ENCODE measurements at places on chromosomes 11 and 22.

GRCh38 chr11:42772886-42773285, 538.9 kb upstream of the API5 start:
- DNase-seq = no peak

GRCh38 chr11:126466236-126467045, 111.0 kb downstream of the ST3GAL4 start:
- no peak for DNase-seq

GRCh38 chr11:116263019-116263418, 509.8 kb downstream of the BUD13 start:
- DNase-seq = no peak

- no peak for DNase-seq
Measured at GRCh38 chr22:44332946-44333345, 20.2 kb upstream of the SHISAL1 start.

GRCh38 chr11:75841739-75842138, 26.7 kb downstream of the UVRAG start:
- no peak for DNase-seq

DNA sequence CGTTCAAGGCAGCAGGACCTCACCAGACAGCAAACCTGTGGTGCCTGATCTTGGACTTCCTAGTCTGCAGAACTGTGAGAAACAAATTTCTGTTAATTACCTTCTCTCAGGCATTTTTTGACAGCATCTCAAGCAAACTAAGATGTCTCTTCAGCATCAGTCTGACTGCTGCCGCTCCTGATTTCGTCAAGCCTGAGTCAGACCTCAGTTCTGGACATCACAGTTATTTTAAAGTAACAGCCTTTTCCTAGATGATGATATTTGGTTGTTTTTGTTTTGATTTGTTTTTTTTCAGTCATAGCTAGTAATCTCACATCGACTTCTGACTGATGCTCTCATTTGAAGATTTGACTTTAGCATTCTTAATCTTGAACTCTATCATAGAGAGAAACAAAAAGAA, 71.9 kb downstream of the BLID start:
- no peak for DNase-seq

DNA sequence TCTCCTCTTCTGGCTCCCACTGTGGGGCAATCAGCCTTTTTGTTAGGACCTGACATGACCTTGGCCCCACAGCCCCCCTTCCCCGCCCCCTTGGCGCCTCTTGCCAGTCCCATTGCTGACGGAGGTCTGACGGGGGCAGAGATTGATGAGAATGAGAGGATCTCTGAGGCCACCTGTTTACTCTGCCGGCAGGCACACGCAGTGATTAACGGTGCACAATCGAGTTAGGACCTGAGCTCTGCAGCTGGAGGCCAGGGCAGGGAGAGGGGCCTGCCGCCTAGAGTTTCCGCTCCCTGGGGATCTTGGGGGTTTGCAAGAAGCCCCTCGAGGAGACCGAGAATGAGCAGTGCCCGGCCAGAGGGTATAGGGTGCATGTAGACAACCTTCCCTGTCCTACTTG, 6.8 kb upstream of the CHRM1 start:
- no peak for DNase-seq

DNA sequence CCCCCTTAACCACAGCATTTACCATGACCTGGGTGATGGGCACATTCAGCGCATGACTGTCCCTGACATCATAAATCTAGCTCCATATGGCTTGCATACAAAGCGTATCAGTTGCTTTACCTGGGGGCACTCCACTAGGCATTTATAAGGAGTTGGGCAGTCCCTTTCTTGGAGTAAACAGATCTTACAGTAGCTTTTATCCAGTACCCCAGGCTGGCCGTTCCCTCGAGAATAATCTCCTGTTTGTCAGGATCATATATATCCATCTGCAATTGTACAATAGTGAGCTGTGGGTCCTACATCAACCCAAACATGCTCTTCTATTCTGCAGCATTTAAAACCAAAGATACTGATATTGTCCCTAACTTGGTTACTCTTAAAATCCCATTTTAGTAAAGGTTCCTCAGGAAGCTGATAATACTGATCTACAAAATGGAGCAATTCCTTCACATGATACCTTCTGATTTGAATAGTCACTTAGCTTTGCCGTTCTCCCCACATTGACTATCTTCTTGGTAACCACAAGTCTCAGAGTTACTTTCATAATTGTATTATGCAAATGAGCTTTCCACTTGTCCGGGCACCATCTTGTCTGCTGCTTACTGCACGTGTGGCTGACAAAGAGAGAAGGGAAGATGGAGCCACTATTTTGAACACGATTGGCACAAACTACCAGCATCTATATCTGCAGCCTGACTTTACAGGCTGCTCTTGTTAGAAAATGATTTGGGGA, 205.0 kb downstream of the CWF19L2 start:
- no peak for DNase-seq

- no peak for DNase-seq
Measured at GRCh38 chr11:40403321-40403720, 1056.1 kb downstream of the LRRC4C start.

DNA sequence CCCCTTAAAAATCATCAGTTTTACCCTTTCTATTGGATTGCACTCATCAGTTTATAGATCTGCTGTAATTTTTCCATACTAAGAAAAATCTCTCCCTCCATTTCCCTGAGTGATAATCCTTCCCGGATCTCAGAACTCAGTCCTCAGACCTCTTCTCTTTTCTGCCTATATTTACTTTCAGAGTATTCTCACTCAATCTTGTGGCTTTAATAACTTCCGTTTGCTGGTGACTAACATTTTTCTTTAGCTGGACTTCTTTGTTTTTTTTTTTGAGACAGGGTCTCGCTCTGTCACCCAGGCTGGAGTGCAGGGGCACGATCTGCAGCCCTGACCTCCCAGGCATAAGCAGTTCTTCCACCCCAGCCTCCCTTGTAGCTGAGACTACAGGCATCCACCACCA, 10.4 kb downstream of the ATXN10 start:
- DNase-seq = no peak

GRCh38 chr11:6892400-6892799, at the start of gene OR2D2:
TSS of gene OR2D2 (minus strand) at chr11:6892500. CDS start at chr11:6892500, 0 bp downstream.
- DNase-seq = no peak

GRCh38 chr11:76598426-76598839, 72.1 kb downstream of the LRRC32 start:
- DNase-seq = no peak

- DNase-seq = no peak
Measured at GRCh38 chr22:28783786-28784671, 11.5 kb downstream of the CCDC117 start.

- no peak for DNase-seq
Measured at GRCh38 chr11:57214098-57214417, 23.0 kb downstream of the APLNR start.

GRCh38 chr22:48558016-48558415, 1269.7 kb downstream of the BRD1 start:
- DNase-seq = no peak

GRCh38 chr11:25562417-25562816, 769.5 kb upstream of the ANO3 start:
- DNase-seq = no peak

- DNase-seq = no peak
Measured at GRCh38 chr22:28521451-28521850, 158.2 kb downstream of the TTC28 start.

GRCh38 chr11:92269021-92269420, 44.4 kb downstream of the FAT3 start:
- DNase-seq = no peak

GRCh38 chr11:64185175-64185692, 737 bp upstream of the STIP1 start:
- no peak for DNase-seq

DNA sequence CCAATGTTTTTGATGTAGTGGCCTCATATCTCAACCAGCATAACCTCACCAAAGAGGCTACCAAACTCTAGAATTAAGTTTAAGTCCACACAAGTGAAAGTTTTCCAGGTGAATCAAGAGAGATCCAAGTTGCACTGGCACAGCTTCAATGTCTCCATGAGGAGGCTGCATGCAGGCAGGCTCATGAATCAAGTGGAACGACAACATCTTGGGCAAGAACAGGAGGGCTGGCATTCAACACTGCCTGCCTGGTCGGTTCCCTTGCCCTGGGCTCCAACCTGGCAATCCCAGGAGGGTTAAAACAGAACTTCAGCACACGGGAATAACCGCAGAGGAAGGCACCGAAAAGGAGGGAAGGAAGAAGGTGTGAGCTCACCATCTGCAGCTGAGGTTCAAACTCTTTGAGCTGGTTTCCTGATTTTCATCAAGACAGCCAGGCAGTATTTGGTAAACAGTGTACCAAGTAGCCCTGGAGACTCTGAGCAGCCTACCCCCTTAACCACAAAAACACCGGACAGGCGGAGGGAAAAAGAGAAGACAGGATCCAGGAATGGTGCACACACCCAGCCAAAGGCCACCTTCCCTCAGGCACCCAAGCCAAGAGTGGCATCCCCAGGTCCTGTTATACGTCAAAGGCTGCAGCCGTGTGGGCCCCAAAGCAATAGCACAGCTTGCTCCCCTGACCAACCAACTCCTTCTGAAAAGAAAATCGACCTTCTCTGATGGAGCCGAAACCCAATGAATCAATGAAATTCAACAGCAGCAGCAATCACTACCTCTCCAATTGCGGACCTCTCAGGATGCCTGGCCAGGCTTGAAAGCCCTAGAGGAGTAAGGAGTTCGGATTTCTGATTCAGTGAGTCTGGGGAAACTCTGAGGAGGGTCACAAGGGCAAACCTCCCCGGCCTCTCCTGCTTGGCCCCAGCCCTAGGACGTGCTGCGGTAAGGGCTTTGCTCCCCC, 1.3 kb downstream of the PACSIN2 start:
- no peak for DNase-seq

- DNase-seq = no peak
Measured at GRCh38 chr22:36417281-36417686, 29.5 kb upstream of the MYH9 start.

GRCh38 chr22:37618072-37618656, 9.5 kb downstream of the GGA1 start:
- DNase-seq = no peak

- peak; percentile 49 for DNase-seq
Measured at GRCh38 chr22:36384766-36385481, 2.8 kb downstream of the MYH9 start.

GRCh38 chr11:33258631-33259205, 1.5 kb downstream of the HIPK3 start:
- DNase-seq = no peak

DNA sequence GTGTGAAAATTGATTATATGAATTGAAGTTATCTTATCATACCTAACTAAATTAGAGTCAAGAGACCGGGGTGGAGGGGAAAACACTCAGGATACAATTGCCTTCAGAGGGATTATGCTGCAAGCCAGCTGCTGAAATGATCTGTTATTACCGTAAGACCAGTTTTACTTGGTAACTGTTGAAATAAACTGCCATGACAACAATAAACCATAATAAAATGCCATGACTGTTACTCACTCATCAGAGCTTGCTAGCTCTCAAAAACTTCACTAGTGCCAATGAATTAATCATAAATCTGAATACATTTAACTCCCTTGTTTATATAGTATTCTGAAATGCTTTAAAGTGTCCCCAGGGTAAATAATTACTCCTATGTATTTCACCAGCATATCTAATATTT, 68.2 kb downstream of the CASP12 start:
- DNase-seq = no peak

- no peak for DNase-seq
Measured at GRCh38 chr11:121543836-121544380, 91.1 kb upstream of the SORL1-AS1 start.

DNA sequence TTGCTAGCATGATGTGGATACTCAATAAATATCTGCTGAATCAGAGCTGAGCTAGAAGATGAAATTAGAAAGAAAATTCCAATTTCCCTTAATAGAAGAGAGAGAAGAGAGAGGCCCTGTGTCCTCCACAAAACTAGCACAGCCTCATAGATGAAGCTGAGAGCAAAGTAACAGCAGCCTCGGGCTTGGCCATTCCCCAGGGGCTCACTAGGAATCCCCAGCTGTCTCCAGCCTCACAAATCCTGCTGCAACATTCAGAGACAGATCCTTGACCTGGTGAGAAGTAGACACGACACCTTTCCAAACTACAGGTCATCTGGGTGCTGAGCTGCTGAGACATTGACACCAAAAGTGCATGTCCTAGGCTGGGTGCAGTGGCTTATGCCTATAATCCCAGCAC, 26.1 kb upstream of the IRAG1 start:
- no peak for DNase-seq

- DNase-seq = peak; percentile 32
Measured at GRCh38 chr11:68855205-68855981, 13.7 kb upstream of the CPT1A start.

DNA sequence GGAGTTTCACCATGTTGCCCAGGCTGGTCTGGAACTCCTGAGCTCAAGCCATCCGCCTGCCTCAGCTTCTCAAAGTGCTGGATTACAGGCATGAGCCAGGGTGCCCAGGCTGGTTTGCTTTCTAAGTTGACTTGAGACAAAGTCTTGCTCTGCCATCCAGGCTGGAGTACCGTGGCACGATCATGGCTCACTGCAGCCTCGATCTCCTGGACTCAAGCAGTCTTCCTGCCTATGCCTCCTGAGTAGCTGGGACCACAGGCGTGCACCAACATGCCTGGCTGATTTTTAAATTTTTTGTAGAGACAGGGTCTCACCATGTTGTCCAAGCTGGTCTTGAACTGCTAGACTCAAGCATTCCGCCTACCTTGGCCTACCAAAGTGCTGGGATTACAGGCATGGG, 31.0 kb downstream of the SNU13 start:
- no peak for DNase-seq

DNA sequence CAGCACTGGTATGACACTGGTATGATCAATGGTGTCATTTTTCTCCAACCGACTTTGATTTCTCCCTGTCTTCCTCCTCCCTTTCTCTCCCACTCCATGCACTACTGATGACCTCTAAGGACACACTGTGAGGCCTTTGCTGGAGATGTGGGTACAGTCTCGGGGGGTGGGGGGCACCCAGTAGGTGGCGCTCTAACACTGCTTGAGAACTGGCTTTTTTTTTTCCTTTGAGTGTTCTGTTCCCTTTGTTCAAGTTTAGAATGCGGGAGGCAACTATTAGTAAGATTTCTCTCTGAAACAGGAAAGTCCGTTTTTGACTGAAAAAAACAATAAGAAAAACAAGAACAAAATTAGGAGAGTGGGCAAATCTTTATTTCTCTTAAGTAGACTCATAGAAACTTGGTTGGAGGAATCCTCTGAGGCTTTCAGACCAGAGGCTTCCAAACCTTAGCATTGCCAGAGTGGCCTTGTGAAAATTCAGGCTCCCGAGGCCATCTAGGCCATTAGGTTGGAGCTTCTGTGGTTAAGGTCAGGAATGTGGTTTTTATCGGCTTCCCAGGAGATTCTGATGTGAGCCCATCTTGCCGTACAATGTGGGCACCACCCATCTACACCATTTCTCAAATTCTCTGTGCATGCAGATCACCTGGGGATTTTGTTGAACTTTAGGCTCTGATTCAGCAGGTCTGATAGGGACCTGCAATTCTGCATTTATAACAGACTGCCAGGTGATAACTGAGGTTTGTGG, 43.2 kb downstream of the PANX1 start:
- peak; percentile 27 for DNase-seq

GRCh38 chr22:27686534-27686933, 115.0 kb downstream of the MN1 start:
- no peak for DNase-seq

DNA sequence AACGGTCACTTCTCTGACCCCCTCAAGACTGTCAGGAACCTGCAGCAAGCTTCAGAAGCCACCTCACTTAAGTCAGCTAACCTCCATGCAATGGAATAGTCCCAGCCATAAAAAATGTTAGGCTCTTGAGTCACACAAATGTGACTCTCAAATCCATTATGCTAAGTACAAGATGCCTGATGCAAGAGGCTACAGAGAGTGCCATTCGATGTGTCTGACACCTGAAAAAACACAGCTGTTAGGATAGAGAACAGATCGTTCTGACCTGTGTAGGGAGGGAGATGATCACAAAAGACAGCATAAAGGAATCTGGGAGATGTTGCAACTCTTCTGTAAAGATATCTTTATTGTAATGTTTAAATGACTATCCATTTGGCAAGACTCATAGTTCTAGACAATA, 712.4 kb downstream of the TBC1D22A start:
- no peak for DNase-seq

All from activated CD4-positive, alpha-beta T cell treated with anti-CD3 and anti-CD28 coated beads for 4 hours (primary cell).